ENCODE measurements at places on chromosomes 6 and 20.

GRCh38 chr6:35663447-35664235 is 25.1 kb downstream of the FKBP5 start:
- DNase-seq, result peak; percentile 19

GRCh38 chr6:14966906-14967711 is 278.8 kb upstream of the JARID2 start:
- DNase-seq, result no peak

- DNase-seq, result no peak
These were observed 371.2 kb downstream of the PREX1 start for GRCh38 chr20:48456366-48457192.

DNA sequence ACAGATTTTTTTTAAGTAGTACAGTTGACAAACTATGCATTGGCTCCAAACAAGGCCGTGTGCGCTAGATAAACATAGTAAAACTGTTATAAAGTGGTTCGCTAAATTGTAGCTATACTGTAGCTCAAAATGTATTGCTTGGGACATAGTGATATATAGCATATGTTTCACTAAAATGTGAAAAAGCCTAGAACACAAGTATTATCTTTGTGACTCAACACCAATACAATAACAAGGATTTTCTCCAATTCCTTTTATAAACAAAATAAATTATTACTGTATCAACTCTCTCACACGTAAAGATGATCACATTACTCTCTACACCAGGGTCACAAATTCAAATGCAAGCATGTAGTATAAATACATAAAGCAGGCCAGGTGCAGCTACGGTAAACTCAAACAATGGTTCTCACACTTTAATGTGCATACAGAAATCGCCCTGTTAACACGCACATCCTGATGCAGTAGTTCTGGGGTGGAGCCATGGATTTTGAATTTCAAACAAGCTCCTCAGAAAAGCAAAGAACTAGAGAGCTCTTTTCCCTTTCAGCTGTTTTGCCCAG is 214.6 kb downstream of the GMDS start:
- DNase-seq, result no peak

- no peak for DNase-seq
These were observed 6.6 kb downstream of the ECI2 start for GRCh38 chr6:4128748-4129147.

- no peak for DNase-seq
These were observed 9.5 kb upstream of the PAQR8 start for GRCh38 chr6:52352239-52353018.

DNA sequence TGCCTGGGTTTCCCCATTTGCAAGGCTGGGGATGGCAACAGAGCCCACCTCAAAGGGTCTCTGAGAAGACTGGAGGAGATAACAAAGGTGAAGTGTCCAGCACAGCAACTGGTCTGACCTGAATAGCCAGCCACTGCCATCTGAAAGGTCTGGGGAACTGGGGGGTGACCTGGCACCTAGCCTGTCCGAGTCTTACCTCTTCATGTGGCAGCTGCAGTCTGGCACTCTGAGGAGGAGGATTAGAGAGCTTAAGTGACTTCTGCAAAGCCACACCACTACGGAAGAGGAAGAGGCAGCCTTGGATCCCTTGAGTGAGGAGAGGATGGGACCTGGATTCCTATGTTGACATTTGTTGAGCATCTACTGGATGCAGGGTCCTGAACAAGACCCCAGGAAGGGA is 22.2 kb downstream of the C20orf203 start:
- no peak for DNase-seq

DNA sequence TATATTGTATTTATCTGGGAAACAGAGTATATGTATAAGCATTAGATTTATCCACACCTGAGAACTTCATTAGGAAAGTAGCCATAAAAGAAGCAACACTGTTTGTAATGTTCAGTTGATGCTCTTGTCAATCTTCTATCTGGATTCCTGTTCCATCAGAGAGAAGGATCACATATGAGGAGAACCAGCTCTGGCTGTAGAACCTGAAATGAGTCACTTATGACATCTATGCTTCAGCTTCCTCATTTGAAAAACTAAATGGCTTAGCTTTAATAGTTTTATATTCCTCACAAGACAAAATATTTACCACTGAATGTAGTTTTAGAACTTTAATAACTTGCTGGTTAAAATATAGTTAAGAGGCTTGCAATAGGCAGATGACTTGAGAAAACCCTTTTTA is 144.7 kb downstream of the TASP1 start:
- no peak for DNase-seq

DNA sequence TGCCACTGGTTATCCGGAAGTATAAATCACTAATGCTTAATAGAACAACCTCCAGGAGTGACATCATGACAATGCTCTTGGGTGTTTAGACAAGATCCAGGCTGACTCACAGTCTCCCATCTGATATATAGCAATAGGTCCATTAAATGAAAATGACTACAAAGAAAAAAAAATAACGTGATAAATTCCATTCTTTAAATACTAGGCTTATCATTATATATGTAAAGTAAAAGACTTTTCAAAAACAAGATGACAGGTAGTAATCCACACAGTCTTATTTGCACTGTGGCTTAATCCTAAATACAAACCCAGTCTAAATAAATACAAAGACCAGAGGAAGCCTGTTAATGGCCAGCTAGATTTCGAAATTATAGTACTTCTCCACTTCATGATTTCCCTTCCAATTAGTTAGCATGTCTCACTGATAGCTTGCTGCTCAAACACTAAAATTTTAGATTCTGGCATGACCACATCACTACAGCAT is 149.1 kb upstream of the BEND3 start:
- DNase-seq, result no peak

DNA sequence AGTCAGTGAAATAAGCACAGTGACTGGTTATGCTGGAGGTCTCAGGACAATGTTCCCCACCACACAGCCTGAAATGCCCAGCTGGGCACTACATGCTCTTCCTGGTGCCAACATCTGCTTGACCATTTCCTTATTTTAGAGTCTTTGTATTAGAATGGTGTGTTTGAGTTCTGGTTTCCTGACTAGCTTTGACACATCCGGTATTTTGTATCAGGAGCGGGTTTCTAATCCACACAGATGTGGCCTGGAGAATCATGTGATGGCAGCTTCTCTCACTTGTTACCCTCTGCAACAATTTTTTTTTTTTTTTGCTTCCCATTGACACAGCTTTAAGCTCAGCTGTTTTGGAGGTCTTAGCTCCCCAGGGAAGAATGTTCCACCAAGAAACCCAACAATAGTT is 164.5 kb upstream of the CST7 start:
- no peak for DNase-seq

DNA sequence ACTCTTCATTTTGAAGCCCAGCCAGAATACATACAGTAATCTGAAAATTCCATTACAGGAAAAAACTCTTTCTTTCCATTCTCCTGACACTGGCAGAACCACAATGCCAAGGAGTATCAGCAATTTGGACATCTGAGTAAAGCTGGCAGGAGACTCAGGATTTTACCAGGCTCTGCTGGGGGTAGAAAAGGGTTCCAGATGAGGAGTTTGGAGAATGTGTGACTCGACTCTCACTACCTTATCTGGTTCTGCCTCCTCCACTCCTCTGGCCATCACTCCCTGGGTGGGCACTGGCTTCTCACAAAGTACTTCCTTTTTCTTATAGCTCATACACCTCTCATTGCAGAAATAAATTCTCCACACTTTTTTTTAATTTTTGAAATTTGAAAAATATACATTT is 10.6 kb upstream of the WFDC8 start:
- DNase-seq, result no peak

DNA sequence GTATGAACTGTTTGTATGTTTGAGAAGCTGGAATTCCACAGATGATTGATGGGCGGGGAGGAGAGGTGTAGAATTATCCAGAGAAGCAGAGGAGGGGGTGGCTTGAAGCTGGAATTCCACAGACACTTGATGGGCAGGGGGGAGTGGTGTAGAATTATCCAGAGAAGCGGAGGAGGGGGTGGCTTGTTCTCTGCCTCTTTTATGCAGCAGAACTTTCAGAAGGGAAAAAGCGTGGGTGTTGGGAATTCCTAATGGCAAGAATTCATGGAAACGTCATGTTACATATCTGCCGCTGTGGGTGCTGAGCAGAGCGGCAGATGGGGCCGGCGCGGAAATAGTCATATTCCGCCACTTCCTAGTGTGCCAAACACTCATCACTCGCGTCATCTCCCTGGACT is 167.9 kb upstream of the KCNG1 start:
- DNase-seq, result no peak

GRCh38 chr6:93568169-93568568 is 148.8 kb upstream of the EPHA7 start:
- DNase-seq, result no peak

- no peak for DNase-seq
These were observed 11.1 kb downstream of the MTHFD1L start for GRCh38 chr6:150876598-150876997.

DNA sequence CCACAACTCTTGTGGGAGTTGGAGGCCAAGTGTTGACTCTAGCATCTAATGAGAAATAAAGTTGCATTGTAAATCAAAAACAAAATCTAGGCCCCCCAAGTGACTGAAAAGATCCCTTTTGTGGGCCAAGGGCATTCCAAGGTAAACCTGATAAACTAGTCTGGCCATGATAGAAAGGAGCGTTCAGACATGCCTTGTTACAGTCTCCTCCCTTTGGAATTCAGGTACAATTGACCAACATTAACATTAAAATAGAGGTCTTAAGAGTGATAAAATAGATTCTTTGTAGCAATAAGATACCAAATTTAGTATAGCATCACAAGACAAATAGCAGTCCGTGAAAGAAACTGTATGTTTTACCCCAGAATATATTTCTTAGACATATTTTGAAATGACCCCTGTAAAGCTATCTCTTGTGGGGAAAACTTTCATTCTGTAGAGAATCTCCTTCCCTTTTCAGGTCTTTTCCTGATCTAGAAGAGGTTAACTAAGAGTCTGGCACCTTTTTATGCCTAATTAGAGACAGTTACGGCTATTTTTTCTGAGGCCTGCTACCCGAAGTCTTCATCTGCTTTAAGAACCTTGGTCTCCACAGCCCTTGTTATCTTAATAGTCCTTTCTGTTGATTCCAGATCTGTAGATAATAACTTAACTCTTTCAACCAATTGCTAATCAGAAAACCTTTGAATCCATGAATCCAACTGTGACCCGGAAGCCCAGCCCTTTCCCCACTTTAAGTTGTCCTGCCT is 495.4 kb upstream of the MMS22L start:
- DNase-seq, result no peak

Measured in activated CD4-positive, alpha-beta T cell treated with anti-CD3 and anti-CD28 coated beads, Interleukin-2, Interleukin-4, amounts not matched to agents 100 ng/mL and 50 ng/mL, durations not matched to agents 16 hours and 8 hours (primary cell).